ENCODE measurements at places on chromosomes 6 and 20.

- DNase-seq: no peak
Measured at GRCh38 chr6:161498359-161498758, 224.5 kb upstream of the AGPAT4 start.

- DNase-seq: no peak
Measured at GRCh38 chr6:68012822-68013221, 622.3 kb upstream of the ADGRB3 start.

DNA sequence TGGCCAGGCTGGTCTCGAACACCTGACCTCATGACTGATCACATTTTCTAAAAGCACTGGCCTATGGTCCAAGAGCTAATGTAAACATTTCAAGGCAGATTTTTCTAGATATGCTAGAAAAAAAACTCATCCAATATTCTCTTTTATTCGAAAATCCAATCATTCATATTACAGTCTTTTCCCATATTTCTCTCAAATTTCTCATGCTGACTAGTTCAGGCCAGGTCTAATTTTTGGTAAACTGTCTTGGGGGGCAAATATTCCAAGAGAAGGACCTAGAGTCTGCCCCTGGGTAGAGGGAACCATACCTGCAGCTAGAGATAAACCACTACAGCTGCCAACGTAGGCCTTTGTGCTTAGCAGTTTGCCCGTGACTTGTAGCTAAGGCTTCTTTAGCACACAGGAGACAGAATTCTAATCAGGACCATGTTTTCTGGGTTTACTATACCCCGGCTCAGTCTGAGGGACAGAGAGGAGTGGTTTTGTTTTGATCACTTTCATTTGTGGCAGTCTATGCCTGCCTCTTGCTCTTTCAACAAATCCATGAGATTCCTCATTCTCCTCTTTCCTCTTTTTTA lies 71.8 kb upstream of the CITED2 start:
- no peak for DNase-seq

DNA sequence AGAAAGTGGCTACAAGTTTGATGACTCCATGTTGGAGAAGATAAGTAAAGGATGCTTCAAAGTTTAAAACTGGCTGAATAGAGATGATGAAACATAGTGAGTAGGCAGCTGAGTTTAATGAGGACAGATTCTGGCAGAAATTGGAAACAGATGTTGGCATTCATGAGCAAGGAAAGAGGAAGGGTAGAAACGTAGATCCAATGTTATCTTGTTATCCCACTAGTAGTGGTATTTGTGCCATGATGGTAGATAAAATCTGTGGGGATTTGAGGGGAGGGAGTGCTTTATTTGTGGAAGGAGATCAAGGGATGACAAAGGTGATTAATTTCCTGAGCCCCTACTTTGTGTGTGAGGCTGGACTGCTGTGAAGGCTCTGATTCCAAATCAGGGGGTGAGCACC lies 69.5 kb downstream of the MRAP2 start:
- no peak for DNase-seq

DNA sequence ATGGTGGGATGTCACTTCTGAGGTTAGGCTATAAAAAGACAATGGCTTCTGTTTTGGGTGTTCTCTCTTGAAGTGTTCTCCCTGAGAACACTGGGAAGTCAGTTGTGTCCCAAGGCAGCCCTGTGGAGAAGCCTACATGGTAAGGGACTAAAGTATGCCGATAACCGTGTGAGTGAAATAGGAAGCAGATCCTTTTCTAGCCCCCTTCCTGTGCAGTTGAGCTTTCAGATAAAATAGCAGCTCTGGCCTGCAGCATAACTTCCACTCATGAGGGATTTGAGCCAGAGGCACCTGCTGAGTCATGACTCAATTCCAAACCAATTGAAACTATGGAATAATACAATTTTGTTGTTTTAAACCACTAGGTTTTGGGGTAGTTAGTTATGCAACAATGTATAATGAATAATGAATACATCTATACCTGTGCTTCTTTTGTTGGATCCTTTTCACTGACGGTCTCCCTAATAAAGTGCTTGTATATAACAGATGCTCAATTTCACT lies 241.6 kb downstream of the TFAP2B start:
- no peak for DNase-seq

DNA sequence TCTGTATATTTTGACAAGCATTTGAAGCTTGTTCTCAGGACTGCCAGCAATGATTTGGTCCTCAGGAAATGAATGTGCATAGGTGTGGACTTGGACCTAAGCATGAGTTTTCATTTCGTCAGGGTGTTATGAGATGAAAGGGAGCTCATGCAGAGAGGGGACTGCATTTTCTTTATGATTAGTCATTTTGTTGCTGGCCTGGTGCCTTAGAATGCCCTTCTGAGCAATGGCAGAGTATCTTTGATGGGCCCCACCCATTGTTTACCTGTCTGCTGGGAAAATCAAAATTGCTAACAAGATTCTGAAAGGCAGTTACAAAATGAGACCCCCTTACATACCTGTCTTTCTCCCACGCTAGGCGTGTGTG lies 51.5 kb upstream of the MTHFD1L start:
- DNase-seq: peak; percentile 14

- no peak for DNase-seq
Measured at GRCh38 chr20:18678549-18679419, 90.9 kb downstream of the DTD1 start.

DNA sequence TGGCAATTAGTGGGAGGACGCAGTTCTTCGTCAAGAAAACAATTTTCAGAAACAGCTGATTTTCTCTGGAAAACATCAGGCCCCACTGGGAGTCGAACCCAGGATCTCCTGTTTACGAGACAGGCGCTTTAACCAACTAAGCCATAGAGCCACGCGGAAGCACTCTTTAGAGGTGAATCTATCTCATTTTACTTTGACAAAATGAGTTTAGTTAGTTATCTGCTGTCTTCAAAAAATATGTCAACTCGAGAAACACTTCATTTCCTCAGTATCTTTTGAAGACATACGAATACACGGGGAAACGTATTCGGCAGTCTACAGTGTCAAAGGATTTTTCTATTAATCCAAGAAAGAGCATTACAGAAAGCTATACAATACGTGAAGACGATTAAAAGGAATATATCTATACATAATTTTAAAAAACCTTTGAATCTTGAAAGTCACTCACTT lies 26.7 kb downstream of the GPX6 start:
- no peak for DNase-seq

- no peak for DNase-seq
Measured at GRCh38 chr6:121205569-121205968, 128.7 kb downstream of the TBC1D32 start.

DNA sequence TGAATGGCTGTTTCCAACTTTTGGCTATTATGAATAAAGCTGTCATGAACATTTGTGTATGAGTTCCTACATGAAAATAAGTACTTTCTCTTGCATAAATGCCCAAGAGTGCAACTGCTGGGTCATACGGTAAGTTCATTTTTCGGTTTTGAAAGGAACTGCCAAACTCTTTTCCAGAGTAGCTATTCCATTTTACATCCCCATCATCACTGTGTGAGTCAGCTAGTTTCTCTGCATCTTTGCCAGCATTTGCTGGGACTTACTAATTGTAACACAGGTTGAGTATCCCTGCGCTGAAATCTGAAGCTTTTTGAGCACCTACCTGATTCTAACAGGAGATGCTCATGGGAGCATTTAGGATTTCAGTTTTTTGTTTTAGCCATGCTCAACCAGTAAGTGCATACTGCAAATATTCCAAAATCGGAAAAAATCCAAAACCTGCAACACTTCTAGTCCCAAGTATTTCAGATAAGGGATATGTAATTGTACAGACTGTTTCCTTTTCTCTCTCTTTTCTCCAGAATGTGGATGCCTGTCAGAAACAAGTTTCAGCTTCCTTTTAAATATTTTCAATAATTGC lies 118.4 kb downstream of the DTNBP1 start:
- no peak for DNase-seq

DNA sequence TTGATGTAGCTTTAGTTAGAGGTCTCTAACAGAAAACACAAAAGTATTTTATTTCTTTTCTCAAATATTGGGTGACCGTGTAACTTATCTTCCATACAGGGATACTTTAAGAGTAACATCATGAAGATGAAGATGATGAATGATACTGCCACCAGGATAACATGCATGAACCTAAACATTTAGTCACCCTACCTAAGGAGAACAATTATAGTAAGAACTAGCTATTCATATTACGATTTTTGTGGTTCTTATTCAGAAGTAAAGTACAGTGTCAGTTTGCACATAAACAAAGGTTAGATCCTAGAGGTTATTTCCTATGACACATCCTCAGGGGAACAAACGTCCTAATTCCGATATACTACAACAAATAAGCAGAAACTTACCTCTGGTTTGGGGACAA lies 21.0 kb downstream of the CLDN20 start:
- no peak for DNase-seq

DNA sequence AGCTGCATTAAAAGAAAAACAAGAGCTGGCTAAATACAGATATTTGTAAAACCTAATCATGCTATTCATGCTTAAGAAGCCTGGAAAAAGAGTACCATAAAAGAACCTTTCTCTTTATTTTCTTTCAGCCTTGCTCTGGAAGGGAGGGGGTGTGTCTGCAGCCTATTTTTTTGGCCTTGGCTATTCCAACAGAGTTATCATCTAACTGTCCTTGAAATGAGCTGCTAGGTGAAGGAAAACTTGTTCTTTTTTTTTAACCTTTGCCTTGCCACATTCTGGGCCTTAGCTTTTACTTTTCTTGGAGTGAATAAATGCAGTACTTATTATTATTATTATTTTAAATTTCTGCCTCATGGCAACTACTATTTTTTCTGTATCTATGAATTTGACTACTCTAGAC lies 224.9 kb upstream of the SYNCRIP start:
- DNase-seq: no peak

- DNase-seq: peak; percentile 20
Measured at GRCh38 chr20:46027245-46027853, 1.7 kb upstream of the SLC12A5 start.

- DNase-seq: no peak
Measured at GRCh38 chr6:167576828-167577503, 249.7 kb upstream of the AFDN start.

GRCh38 chr6:31681135-31681671 lies 336 bp upstream of the LY6G5C start:
- DNase-seq: no peak

DNA sequence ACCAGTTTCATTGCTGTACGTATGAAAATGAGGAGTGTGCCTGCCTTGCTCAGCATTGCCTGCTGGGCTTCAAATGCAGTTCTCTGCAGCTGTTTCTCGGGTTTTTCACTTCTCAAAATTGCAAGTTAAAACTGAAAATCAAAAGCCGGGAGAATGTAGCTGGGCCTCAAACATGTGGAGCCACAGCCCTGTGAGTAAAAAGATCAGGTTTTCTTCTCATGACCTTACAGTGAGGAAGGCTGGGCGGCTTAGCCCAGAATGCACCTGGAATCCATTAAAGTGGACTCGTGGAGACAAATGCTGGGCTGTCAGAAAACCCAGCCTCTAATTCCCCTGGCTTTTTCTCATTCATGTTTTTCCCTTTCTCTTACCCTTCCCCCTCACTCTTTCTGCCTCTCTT lies 34.4 kb downstream of the DSE start:
- DNase-seq: no peak

GRCh38 chr6:69102416-69102815 lies 467.3 kb downstream of the ADGRB3 start:
- DNase-seq: no peak

DNA sequence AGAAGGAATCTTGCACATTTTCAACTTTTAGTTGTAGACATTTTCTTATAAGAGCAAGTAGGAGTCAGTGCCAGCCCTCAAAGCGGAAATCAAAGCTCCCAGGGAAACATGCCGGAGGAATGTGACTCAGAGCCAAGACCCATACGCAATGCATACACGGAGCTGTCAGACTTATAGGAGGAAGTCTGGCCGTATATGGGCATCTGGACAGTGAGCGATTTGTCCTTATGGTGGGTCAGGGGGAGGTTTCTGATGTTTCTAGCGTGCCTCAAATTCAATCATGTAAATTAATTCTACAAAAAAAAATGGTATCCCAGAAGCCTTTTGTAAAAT lies 3.6 kb upstream of the CCN2 start:
- DNase-seq: peak; percentile 98
